ENCODE measurements at places on chromosomes 1 and 21. TPM values are rescaled to one million over a fixed set of nuclear protein-coding genes. Genes with fewer than 3 reads are reported as not detected.

DNA sequence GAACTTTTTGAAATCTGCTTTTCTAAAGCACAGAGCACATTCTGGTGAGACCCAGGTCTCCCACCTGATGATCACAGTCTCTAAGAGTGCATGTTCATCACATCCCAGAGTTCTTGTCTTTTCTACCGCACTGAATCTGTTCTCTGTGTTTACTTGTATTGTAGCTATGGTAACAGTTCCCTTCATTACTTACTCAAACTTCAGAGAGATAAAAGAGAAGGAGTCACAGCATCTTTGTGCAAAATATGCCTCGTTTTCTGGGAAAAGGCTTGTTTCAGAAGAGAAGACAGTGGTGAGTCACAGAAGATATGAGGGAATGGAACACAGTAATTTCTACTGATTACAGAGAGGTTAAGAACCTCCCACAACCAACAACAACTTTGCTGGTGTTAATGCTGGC, 580.6 kb downstream of the PLA2G4A start:
- no peaks in the 10 kb centered on the region for H3K27me3 ChIP-seq
- H3K4me3 ChIP-seq, result no peak overlapping the region
- peaks cover 5% of the 10 kb centered on the region for H3K4me1 ChIP-seq

- peak; percentile 81 for DNase-seq
- H3K27me3 ChIP-seq, result no peaks in the 10 kb centered on the region
- H3K36me3 ChIP-seq, result no peaks in the 10 kb centered on the region
- H3K4me1 ChIP-seq, result peaks cover 19% of the 10 kb centered on the region
- H3K27ac ChIP-seq, result peak overlapping the region; percentile 96
- H3K4me3 ChIP-seq, result peak overlapping the region; percentile 90
Observed at GRCh38 chr1:2229037-2229864, 1.1 kb downstream of the SKI start.

- H3K36me3 ChIP-seq, result no peaks in the 10 kb centered on the region
- peak overlapping the region; percentile 96 for H3K27ac ChIP-seq
- H3K4me3 ChIP-seq, result peak overlapping the region; percentile 60
- peaks cover 46% of the 10 kb centered on the region for H3K4me1 ChIP-seq
- DNase-seq, result peak; percentile 88
- H3K27me3 ChIP-seq, result no peaks in the 10 kb centered on the region
Observed at GRCh38 chr1:44048532-44049215, 17.4 kb upstream of the SLC6A9 start.

GRCh38 chr1:45260244-45260643, 53.8 kb upstream of the ZSWIM5 start:
- no peak overlapping the region for H3K4me3 ChIP-seq
- H3K4me1 ChIP-seq, result no peaks in the 10 kb centered on the region

GRCh38 chr21:15444118-15444960, 285.4 kb upstream of the USP25 start:
- no peaks in the 10 kb centered on the region for H3K36me3 ChIP-seq
- no peaks in the 10 kb centered on the region for H3K27me3 ChIP-seq
- DNase-seq, result no peak
- H3K27ac ChIP-seq, result no peak overlapping the region

The AADACL4 gene
- not detected for polyA plus RNA-seq
